ENCODE measurements at places on chromosomes 12 and 14. TPM values are rescaled to one million over a fixed set of nuclear protein-coding genes. Genes with fewer than 3 reads are reported as not detected.

DNA sequence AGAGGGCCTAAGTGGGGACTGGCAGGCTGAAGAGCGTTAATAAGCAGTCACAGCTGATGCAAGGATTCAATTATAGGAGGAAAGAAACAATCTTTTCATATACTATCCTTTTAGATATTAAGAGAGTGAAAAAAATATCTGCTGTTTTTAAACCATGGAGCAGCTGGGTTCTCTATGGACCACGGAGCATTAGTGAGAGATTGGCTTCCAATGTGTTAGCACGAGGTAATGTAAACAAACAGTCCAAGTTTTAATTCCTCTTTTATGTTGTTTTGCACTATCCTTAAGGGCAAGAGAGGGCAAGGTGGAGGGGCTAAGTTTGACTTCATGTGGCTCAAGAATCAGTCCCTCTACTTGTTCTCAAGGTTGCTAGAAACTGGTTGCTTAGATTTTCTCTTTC, 30.9 kb downstream of the CDKN1B start:
- H3K27me3 ChIP-seq = no peaks in the 10 kb centered on the region
- no peak overlapping the region for H3K4me3 ChIP-seq
- H3K36me3 ChIP-seq = no peaks in the 10 kb centered on the region

GRCh38 chr14:83529531-83529930, 1995.9 kb upstream of the SEL1L start:
- DNase-seq = no peak
- no peak overlapping the region for H3K27ac ChIP-seq
- H3K4me3 ChIP-seq = no peak overlapping the region
- H3K36me3 ChIP-seq = no peaks in the 10 kb centered on the region
- no peaks in the 10 kb centered on the region for H3K27me3 ChIP-seq
- H3K4me1 ChIP-seq = no peaks in the 10 kb centered on the region

- no peaks in the 10 kb centered on the region for H3K36me3 ChIP-seq
- no peak overlapping the region for H3K4me3 ChIP-seq
- no peak for DNase-seq
- no peaks in the 10 kb centered on the region for H3K27me3 ChIP-seq
- peaks cover 20% of the 10 kb centered on the region for H3K4me1 ChIP-seq
Measured at GRCh38 chr12:94208622-94208966, 60.2 kb downstream of the PLXNC1 start.

DNA sequence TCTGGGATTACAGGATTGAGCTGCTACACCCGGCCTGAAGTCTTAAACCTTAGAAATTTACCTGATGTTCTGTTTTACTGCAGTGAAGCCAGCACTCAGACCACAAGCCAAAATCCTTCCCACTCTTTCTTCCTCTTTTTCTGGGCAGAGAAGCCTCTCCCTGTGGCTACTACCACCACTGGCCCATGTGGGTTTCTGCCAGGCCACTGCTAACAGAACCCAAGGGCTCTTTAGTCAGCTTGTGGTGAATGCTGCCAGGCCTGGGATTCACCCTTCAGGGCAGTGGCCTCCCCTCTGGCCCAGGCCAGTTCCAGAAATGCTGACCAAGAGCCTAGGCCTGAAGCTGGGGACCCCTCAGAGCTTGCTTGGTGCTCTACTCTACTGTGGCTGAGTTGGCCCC, 35.3 kb downstream of the GAS2L3 start:
- H3K4me1 ChIP-seq = no peaks in the 10 kb centered on the region
- no peak for DNase-seq
- H3K4me3 ChIP-seq = no peak overlapping the region
- H3K27me3 ChIP-seq = no peaks in the 10 kb centered on the region

Gene NRXN3
- 0.28 TPM for total RNA-seq

Gene BDKRB1
- total RNA-seq = 0.87 TPM

DNA sequence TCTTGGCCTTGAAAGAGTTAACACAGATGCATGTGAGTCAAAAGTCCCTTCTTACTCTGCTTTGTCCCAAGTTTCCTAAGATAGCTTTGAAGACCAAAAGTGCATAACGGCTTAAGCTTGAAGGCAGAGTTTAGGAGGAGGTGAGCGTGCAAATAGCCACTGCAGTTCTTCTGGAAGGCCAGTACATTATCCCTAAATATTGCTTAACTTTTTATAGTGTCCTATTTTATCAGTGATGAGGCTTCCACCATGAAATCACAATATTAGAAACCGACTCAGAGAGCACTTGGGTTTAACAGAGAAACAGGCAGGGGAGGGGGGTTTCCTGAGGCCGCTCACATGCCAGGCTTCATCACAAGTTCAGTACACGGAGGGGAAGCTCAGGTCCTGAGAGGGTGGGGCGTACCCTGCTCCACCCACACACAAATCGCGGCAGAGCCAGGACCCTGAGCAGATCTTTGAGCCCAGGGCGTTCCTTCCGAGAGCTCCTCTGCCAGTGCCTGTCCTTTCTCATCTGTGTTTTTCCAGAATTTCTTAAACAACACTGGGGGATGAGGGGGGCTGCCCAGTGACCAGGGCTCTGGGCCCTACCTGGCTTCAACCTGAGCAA, 26.8 kb upstream of the BDKRB2 start:
- H3K27me3 ChIP-seq = no peaks in the 10 kb centered on the region
- H3K36me3 ChIP-seq = no peaks in the 10 kb centered on the region
- H3K4me1 ChIP-seq = no peaks in the 10 kb centered on the region

- H3K4me1 ChIP-seq = peaks cover 16% of the 10 kb centered on the region
- DNase-seq = no peak
- H3K36me3 ChIP-seq = no peaks in the 10 kb centered on the region
- peak overlapping the region; percentile 13 for H3K27ac ChIP-seq
- H3K27me3 ChIP-seq = no peaks in the 10 kb centered on the region
Measured at GRCh38 chr12:124682425-124683151, 115.2 kb upstream of the NCOR2 start.

DNA sequence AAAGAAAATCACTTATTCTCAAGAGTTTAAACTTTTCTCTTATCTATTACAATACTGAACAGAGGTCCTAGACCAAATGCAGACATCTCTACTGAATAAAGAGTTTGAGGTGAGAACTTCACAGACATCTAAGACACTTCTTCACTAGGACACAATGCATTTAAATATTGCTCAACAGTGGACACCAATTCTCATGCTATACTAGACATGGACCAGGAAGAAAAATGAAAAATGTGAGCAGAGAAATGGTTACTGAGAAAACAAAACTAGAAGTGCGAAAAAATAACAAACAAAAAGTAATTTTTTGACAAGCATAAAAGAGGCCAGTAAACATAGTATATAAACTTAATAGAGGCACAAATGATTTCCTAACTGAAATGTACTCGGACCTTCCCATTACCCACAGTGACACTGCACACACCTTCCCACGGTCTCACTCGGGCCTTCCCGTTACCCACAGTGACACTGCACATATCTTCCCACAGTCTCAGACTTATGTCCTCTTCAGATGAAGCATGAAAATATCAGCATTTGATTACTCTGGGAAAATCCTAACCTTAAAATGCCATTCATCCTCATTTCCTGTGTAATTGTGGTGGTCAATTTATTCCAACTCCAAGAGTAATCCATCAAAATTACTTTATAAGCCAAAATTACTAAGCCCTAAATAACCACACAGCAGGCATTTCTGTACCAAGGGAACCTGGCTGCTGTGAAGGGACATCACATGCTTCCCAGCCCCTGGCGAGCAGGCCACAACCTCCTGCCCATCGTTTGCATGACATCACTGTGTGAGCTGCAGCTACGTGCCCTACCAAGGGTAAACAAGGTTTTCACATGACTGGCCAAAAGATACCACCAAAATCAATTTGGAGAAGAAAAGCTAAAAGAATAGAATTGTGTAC, 6.4 kb downstream of the SLC15A4 start:
- no peak overlapping the region for H3K4me3 ChIP-seq
- no peak for DNase-seq
- H3K36me3 ChIP-seq = no peaks in the 10 kb centered on the region

Gene SSPN
- total RNA-seq = 21.2 TPM

DNA sequence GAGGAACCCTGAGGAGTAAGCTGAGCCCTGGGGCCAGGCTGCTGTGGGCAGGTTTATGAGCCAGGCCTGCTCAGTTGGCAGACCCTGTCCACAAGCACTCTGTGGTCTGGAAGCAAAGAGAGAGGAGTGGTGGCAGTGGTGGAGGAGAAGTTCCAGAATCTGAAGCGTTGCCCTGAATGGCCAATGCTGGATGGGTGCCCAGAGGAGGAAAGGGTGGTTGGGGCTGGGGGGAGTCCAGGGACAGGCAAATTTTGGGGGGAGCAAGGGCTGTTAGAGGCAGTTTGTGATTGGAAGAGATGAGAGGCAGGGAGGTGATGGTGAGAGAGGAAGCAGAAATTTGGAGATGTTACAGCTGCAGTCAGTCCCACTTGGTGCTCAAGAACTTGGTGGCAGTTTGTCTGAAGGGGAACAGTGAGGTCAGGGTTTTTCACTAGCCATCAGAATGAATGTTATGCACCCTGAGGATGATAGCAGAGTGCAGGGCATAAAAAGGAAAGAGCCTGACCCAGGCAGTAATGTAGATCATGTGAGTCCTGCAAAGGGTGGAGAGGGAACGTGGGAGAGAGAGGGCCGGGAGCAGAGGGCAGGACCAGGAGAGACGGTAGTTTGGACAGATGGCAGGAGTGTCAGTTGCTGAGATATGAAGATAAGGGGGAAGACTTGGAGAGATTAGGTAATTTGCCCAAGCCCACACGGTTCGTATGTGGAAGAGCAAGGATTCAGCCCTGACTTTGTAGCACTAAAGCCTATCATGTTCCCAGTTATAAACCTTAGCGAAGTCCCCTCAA, 51.2 kb downstream of the GALNT8 start:
- H3K27ac ChIP-seq = no peak overlapping the region
- DNase-seq = no peak
- H3K36me3 ChIP-seq = no peaks in the 10 kb centered on the region
- H3K27me3 ChIP-seq = no peaks in the 10 kb centered on the region
- no peak overlapping the region for H3K4me3 ChIP-seq

DNA sequence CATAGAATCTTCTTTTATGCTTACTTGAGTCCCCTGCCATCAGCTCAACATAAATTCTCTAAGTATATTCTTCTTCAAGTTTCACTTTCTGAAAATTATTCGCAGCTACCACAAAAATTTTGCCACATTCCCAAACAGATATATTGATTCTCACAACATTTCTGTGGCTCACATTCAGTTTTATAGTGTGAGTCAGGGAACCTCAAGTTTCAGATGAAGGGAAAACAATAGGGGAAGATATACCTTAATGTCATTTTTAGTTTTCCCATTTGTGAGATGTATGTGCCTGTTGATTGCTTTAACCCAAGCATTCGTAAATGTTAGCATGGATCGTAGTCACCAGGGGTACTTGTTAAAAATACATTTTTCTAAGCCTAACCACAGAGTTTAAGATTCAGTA, 465.8 kb downstream of the CCER1 start:
- H3K4me3 ChIP-seq = no peak overlapping the region
- H3K27me3 ChIP-seq = no peaks in the 10 kb centered on the region
- no peaks in the 10 kb centered on the region for H3K4me1 ChIP-seq
- no peak overlapping the region for H3K27ac ChIP-seq
- DNase-seq = no peak

Gene FAM216A
- 10.6 TPM for total RNA-seq

- H3K27me3 ChIP-seq = no peaks in the 10 kb centered on the region
- no peaks in the 10 kb centered on the region for H3K4me1 ChIP-seq
- DNase-seq = no peak
- no peak overlapping the region for H3K4me3 ChIP-seq
Measured at GRCh38 chr14:100599981-100600380, 12.8 kb upstream of the BEGAIN start.

- H3K27ac ChIP-seq = no peak overlapping the region
- H3K27me3 ChIP-seq = no peaks in the 10 kb centered on the region
- no peaks in the 10 kb centered on the region for H3K4me1 ChIP-seq
- no peak for DNase-seq
- H3K36me3 ChIP-seq = no peaks in the 10 kb centered on the region
Measured at GRCh38 chr12:42683933-42684801, 94.6 kb upstream of the PRICKLE1 start.

Measured in ovary (tissue), 10 donors.